H1 (cell line): ENCODE measurements at places on chromosomes 12 and 14.

- DNase-seq: no peak
These were observed 2.0 kb upstream of the ANG start for GRCh38 chr14:20686386-20687143.

GRCh38 chr12:21541773-21542172 lies 15.7 kb downstream of the SPX start:
- no peak for DNase-seq

GRCh38 chr12:45708363-45708762 lies 21.1 kb upstream of the ARID2 start:
- no peak for DNase-seq

DNA sequence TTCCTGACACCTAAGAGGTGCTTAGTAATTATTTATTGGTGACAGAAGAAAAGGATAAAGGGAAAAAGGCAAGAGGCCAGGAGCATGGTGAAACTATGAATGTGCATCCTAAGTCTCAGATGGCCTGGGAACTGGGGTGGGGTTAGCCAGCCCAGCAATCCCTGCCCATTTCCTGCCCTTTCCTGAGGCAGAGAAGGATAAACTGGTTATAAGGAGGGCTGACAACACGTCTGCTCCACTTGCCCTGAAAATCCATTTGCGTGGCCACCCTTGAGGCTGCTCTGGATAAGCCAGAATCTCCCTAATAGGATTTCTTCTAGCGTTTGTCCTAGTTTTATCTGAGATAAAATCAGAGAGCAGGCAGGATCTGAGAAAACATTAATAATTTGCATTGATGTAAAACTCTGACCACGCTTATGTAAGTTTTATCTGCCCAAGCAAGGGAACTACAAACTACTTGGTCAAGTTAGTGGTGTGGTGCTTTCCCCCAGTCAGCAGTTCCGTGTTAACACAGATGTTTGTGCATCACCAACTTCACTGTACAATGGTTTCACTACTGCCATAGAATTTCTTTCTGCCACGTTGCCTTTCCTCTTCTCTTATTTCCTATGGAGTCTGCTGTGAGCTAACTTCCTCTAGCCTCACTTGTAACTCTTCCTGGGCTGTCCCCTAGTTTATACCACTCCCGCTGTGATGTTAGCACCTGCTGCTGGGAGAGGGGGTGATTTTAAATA lies 392.7 kb downstream of the RPS29 start:
- no peak for DNase-seq
